ENCODE measurements at places on chromosomes 5 and 9.

DNA sequence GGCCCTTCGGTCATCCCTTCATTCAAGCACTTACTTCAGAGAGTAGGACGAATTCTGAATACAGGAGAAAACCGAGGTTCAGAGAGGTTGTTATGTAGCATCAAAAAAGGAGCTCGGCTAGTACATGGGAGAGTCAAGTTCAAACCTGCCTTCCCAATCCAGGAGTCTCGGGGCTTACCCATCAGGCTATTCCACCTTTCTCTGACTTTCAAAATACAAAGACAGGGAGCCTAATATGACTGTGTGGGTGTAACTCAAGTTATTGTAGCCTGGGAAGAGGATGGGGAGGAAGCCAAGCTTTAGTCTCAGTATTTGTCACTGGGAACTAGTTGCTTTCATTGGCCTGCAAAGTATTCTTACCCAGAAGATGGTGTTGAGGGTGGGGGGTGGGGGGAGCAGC lies 274.8 kb upstream of the PANK3 start:
- no peak for DNase-seq

- no peak for DNase-seq
Measured at GRCh38 chr9:20526500-20527319, 95.6 kb downstream of the MLLT3 start.

DNA sequence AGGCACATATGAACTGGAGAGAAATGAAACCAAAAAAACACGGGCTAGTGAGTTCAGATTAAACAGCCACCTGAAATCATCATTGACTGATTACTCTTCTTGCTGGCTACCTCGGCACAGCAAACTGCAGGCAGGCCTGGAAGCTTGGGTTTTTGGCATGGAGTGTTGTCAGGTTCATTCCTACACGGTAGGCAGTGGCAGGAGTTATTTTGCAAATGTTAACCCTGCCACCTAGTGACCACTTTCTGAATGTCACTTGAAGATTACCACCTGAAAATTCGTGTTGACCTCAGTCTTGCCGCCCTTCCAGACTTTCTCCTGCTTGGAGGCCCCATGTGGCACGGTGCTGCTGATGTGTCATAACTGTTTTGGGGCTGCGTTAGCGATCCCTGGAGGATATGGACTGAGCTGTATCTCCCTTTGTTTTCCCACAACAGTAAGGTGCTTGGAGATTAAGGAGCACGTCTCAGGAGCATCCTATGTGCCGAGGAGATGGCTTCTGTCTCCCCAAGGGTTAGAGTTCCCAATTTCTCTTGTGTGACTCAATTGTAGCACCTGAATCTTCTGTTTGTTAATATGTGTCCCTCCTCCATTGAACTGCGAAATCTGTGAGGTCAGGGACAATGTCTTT lies 12.7 kb upstream of the CD180 start:
- DNase-seq, result peak; percentile 58

GRCh38 chr9:95447660-95448420 lies 68.9 kb downstream of the PTCH1 start:
- DNase-seq, result no peak

- DNase-seq, result no peak
Measured at GRCh38 chr5:124079062-124079461, 567.1 kb downstream of the CSNK1G3 start.

DNA sequence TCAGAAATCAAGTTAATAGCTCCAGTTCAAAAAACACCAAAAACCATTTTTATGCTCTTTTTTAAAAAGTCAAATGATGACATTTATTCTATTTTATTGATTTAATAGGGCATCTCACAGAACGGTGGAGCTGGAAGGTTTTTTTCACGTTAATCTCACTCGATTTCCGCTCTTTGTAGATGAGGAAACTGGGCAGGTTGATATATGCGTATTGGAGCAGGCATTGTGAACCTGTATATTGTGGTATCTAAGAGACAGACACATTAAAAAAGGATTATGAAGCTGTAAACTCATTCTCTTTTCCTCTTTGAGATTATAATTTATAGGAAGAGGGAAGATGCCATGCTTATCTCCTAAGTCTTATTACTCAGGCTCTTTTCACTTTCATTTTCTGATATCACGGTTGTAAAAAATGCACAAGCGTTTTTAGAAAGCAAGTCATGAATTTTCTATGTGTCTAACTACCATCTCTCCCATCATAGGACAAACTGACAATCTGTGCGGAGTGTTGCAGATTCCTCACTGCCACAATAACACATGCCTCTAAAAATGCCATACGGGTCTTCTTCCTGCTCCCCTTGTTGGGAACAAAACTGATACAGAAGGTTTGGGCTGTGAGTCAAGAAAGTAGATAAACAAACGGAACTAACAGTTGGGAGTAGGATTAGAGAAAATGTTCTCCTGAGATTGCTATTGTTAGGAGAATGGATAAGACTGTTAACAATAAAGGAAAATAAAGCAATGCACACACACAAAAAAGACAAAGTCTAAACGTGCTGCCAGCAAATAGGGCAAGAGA lies 1997.7 kb downstream of the MAT2B start:
- no peak for DNase-seq

GRCh38 chr9:122860319-122861142 lies 32.1 kb upstream of the PDCL start:
- no peak for DNase-seq

- no peak for DNase-seq
Measured at GRCh38 chr9:3088219-3088618, 244.3 kb upstream of the PUM3 start.

- DNase-seq, result no peak
Measured at GRCh38 chr9:133168432-133168831, 4.7 kb upstream of the GBGT1 start.

- DNase-seq, result no peak
Measured at GRCh38 chr5:168348084-168348414, 56.6 kb downstream of the WWC1 start.
